NCI-H1092 treated with DMSO at 0.1 percent for 48 hours (cell line): ENCODE measurements at places on chromosomes 7 and 10.

GRCh38 chr10:104043185-104043830 lies 42.4 kb downstream of the COL17A1 start:
- DNase-seq, result no peak

- no peak for DNase-seq
Measured at GRCh38 chr10:8502573-8502972, 448.1 kb downstream of the GATA3 start.

GRCh38 chr7:51062222-51062987 lies 254.2 kb downstream of the COBL start:
- DNase-seq, result no peak

DNA sequence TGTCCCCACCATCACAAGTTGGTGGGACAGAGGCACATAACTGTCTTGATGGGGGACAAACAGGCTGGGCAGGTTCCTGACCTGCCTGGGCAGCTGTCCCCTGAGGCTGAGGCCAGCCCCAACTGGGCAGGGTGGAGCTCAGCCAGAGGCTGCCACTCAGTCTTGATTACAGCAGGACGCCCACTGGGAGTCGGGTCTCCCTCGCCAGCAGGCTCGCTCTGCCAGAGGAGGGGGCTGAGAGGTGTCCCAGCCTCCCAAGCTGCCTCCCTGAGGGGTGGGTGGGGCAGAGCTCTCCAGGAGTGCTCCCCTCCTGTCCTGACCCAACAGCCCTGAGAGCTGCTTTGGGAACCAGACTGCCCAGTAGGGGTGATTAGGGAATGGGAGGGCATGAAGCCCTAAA lies 1.8 kb upstream of the CAMK2G start:
- DNase-seq, result no peak

GRCh38 chr10:8437896-8438295 lies 383.4 kb downstream of the GATA3 start:
- DNase-seq, result no peak

DNA sequence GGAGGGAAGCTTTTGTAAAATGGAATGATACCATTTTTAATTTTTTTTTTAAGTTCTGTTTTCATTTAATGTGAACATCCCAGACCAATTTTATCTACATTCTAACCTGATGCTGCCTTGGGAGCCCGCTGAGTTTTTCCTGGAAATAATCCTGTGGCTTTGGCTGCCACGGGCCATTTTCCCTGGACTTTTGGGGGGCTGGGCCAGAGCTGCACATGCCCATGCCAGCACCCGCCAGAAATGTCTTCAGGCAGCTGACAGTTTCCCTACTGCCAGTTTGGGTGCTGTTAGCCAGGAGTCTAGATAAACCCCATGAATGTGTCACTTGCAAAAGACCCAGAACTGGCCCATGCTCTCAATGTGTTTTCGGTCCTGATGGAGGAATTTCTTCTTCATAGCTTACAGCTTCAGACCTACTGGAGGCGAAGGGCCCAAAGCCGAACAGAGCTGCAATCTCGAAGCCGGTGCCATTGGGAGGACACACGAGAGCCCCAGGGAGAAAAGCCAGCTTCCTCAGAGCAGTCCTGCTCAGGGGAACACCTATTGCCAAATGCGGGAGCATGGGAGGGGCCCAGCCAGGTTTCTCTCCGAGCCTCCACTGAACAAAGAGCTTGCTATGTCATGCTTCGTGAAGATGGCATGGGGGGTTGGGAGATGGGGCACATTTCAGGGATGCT lies 444.2 kb upstream of the MKI67 start:
- no peak for DNase-seq

GRCh38 chr10:122911889-122912484 lies 1.6 kb downstream of the FAM24A start:
- DNase-seq, result no peak
